GOT3 (cell line): ENCODE measurements at places on chromosomes 4 and X.

GRCh38 chr4:19883841-19884240, 367.9 kb upstream of the SLIT2 start:
- DNase-seq, result no peak

DNA sequence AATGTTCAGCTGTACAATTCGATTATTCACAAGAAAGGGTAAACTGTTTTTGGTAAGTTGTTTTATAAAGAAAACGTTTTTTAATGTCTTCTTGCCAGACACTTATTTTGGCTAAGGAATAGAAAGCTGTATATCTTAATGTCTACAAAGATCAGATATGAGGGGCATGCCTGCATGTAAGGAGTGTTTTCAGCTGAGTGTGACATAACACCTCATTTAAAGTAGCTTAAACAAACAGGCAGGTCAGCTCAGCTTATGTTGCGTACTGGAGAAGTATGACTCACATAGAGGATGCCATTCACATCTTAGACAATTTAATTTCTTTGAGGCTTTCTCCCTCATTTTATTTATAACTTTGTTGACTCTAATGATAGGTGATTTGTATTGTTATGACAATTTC, 30.4 kb downstream of the LAMTOR3 start:
- no peak for DNase-seq

GRCh38 chr4:132123870-132124623, 1025.0 kb upstream of the PCDH10 start:
- no peak for DNase-seq

DNA sequence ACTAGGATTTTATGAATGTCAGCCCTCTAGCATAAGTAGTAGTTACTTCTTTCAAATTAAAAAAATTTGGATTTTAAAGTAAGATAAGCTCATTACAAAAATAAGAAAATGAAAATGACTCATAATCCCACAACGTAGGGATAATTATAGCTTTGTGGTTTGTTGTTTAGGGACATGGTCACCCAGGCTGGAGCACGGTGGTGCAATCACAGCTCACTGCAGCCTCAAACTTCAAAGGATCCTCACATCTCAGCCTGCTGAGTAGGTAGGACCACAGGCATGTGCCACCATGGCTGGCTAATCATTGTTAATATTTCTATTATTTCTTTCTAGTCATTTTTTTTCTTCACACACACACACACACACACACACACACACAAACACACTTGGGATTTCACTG, 57.6 kb downstream of the PLAC1 start:
- DNase-seq, result no peak

GRCh38 chr4:176498617-176499256, 179.0 kb downstream of the SPCS3 start:
- no peak for DNase-seq

- no peak for DNase-seq
Observed at GRCh38 chr4:13159041-13159620, 325.0 kb downstream of the RAB28 start.

GRCh38 chr4:67581913-67582312, 23.4 kb downstream of the STAP1 start:
- no peak for DNase-seq

GRCh38 chr4:112302320-112303274, 5.4 kb downstream of the ALPK1 start:
- DNase-seq, result no peak

DNA sequence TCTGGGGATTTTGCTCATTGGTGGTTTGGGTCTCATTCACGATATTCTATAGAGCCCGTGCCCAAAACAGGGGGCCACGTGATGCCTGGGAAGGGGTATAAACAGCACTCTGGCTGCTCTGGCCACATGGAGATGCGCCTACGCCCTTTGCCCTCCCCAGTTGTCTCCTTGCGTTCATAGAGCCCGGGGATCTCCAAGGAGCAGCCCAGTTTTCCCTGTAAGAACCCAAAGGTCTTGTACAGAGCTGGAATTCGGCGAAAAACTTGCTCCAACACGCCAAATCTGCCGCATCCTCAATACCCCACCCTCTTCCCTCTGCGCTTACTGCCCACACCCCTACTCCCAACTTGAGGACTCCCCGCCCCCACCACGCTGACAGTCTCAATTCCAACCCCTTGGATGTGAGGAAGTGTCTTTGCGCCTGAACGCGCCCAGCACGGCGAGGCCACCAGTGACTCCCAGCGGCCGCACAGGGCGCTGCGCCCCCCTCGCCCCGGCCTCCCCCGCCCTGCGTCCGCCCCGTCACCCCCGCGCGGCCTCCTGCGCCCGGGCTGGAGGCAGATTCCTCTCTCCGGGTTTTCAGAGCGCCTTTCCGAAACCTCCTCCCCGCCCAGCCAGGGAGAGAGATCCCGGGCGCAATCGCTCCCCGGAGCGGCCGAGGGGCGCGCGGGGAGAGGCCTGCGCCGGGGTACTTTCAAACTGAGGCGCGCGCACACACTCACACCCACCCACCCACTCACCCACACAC, at the start of gene NHS:
Gene NHS (plus strand): TSS at position 582 of the 748 bp plus-strand sequence. CDS start 558 bp downstream, outside the sequence.
- DNase-seq, result peak; percentile 61

DNA sequence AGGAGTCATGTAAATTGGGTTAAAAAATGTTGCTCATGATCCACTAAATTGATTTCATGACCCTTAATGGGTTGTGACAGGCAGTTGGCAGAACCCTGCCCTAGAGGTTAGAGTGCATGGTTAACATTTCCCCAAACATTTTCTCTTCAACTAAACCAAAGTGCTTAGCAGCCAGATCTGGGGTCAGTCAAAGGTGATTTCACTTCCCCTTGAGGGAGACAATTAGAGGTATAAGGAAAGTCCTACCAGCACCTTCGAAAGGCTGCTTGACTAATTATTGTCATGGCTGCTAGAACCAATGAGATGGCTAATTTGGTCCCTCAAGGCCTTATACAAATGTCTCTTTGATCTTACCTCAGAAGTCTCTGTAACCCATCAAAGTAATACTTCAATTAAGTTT, 30.9 kb upstream of the INTS6L start:
- DNase-seq, result no peak

- DNase-seq, result no peak
Observed at GRCh38 chrX:23765449-23765848, 17.5 kb upstream of the SAT1 start.

- DNase-seq, result no peak
Observed at GRCh38 chr4:108036213-108036612, 46.5 kb downstream of the HADH start.

- no peak for DNase-seq
Observed at GRCh38 chr4:152165846-152166245, 370.0 kb downstream of the FBXW7 start.

DNA sequence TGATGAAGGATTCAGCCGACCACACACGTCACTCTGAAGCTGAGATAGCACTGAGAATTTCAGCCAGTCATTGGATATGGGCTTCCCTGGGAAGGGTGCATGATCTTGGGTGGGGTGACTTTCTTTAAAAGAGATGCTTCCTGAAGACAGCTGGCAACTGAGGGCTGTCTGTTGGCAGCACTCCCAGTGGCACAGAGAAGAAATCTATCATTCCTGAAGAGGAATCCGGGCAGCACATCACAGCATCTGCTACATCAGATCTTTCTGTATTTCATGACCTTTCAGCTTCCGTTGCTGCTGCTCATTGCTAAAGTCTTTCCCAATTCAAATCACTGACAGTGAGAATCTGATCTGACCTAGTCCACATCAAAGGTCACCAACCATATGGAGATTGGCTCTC, 193.8 kb upstream of the RBPJ start:
- DNase-seq, result no peak

GRCh38 chr4:107804956-107805355, 19.8 kb upstream of the SGMS2 start:
- no peak for DNase-seq

GRCh38 chr4:105815701-105816100, 79.6 kb upstream of the NPNT start:
- DNase-seq, result no peak

GRCh38 chr4:124431653-124432192, 280.8 kb downstream of the ANKRD50 start:
- no peak for DNase-seq

DNA sequence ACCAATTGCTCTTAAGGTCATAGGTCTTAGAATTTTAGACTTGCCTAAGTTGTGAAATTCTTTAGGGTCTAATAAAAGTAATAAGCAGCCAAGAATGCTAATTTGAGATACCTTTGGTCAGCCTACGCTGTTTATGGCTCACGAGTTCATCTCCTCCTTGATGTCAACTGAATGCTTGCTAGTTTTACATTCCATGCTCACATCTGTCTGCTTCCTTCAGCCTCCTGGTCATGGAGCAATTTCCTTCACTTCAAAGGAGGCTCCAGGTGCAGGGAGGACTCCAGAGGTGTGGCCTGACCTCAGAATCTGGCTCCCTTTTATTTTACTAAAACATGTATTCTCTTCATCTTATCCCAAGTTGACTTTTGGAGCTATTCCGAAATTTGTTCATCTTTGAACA, 23.3 kb upstream of the LNX1 start:
- DNase-seq, result no peak

- no peak for DNase-seq
Observed at GRCh38 chr4:78337244-78338020, 214.1 kb upstream of the ANXA3 start.

- no peak for DNase-seq
Observed at GRCh38 chr4:72325215-72325614, 243.8 kb downstream of the ADAMTS3 start.

GRCh38 chr4:139266583-139267257, 13.3 kb downstream of the MGARP start:
- no peak for DNase-seq

DNA sequence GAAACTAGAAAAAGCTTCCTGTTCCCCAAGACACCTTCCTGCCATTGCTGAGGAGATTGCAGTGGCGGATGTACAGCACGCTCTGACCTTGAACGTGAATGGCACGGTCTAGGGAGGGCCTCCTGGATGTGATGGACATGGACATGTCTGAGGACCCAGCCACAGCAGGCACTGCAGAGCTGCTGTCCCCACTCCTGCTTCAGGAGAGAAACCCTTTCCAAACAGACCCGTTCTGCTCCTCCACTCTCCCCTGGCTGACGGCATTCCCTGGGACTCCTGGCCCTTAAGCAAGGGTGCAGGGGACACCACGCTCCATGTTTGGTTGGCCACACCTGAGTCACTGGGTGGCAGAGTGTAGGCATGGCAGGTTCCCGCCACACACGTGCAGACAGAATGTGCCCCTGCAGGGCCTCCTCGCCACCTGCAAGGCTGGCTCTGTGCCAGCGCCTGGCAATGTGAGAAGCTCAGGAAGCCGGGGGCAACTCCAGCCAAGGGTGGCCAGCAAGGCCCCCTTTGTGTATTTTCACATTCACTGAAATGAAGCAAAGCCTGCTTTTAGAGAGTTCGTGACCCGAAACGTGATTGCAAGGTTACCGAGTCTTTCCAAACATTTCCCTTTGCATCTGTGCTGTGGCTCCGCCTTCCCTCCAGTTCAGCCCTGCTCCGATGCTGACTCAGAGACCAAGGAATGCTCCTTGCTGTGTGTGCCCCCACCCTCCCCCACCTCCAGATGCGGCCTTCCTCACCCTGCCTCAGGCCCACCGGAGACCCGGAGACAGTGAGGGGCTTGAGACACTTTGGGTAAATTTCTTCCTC, 46.1 kb downstream of the HTRA3 start:
- DNase-seq, result no peak

DNA sequence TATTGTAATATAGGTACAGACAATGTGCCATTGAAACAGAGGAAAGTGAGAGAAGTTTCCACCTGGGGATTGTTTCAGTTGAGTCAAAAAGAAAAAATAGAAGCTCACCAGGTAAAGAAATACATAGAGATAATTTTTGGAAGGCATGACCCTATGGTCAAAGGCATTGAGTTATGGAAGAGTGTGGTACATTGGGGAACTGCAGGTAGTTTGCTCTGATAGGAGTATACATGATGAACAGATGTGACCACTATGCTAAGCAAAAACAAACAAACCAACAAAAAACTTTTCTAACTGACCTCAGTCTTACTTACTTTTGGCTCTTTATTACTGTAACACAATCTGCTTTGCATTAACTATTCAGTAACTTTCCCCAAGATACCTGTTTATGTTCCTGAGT, 85.9 kb downstream of the UGT8 start:
- no peak for DNase-seq
